ENCODE measurements at places on chromosomes 13 and 19. TPM values are rescaled to one million over a fixed set of nuclear protein-coding genes. Genes with fewer than 3 reads are reported as not detected.
A peak's percentile ranks its signal among the peaks of the same experiment; 100 is the strongest.

Gene FOXO1
- 2.0 TPM for total RNA-seq

Gene MTIF3
- 25.0 TPM for total RNA-seq

Gene PCDH9
- 0.50 TPM for total RNA-seq

Gene PSG2
- total RNA-seq, result not detected

Gene CABP5
- not detected for total RNA-seq

- DNase-seq, result no peak
Measured at GRCh38 chr19:2325281-2326046, 2.9 kb downstream of the LSM7 start.

DNA sequence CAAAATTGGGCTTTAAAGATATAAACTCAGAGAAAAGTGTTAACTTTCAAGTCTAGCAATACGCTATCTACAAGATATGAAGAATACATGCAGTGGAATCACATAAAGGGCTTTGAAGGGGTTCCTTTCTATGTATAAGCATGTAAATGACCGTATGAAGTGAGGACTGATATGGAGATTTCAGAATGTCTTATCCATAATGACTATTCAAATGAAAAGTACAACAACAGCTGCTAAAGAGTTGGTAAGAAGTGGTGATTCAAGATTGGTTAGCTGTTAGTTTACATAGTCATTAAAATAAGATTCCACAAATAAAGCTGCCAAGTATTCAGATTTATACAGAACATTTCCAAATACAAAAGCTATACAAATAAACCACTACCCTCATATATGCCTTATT, 153.4 kb upstream of the STARD13 start:
- no peak for DNase-seq

GRCh38 chr13:44854313-44855060, 134.8 kb downstream of the NUFIP1 start:
- no peak for DNase-seq

DNA sequence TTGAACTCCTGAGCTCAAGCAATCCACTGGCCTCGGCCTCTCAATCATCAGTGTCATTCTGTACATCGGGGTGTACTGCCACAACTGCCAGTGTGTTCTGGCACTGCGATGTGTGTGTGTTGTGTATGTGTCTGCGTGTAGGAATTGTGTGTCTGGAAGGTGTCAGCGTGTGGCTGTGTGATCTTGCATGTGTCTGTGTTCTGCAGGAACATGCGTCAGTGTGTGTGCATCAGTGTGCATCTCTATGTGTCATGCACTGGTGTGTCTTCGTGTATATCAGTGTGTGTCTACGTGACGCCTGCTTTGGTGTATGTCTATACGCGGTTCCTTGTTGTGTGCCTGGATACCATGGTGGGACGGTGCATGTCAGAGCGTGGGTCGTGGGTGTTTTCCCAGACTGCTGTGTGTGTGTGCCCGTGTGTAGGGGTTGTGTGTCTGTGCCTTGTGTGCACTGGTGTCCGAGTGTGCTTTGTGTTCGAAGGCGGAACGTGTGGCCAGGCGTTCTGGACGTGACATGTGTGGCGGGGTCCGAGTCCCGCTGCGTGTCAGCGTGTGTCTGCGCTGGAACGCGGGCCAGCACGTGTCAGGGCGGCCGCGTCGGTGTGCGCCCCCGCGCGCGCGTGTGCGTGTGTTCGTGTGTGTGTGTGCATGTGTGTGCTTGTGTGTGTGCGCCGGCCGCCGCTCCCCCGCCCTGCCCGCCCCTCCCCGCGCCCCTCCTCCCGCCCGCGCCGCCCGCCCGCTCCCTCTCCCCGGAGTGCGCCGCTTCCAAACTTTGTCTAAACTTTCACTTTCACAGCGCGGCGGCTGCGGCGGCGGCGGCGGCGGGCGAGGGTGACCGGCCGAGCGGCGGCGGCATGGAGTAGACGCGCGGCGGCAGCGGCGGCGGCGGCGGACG, at the start of gene NFIX:
TSS of gene NFIX (plus strand) at position 775 of the 895 bp plus-strand sequence. CDS start 363 bp downstream, outside the sequence.
- DNase-seq, result no peak

- DNase-seq, result peak; percentile 21
Measured at GRCh38 chr13:80529734-80530133, 188.8 kb upstream of the SPRY2 start.

GRCh38 chr13:97889803-97890202, 63.7 kb upstream of the IPO5 start:
- DNase-seq, result no peak

GRCh38 chr13:39566216-39566869, 36.6 kb downstream of the LHFPL6 start:
- peak; percentile 13 for DNase-seq

GRCh38 chr19:37484406-37485168, 15.4 kb downstream of the ZNF570 start:
- DNase-seq, result no peak

DNA sequence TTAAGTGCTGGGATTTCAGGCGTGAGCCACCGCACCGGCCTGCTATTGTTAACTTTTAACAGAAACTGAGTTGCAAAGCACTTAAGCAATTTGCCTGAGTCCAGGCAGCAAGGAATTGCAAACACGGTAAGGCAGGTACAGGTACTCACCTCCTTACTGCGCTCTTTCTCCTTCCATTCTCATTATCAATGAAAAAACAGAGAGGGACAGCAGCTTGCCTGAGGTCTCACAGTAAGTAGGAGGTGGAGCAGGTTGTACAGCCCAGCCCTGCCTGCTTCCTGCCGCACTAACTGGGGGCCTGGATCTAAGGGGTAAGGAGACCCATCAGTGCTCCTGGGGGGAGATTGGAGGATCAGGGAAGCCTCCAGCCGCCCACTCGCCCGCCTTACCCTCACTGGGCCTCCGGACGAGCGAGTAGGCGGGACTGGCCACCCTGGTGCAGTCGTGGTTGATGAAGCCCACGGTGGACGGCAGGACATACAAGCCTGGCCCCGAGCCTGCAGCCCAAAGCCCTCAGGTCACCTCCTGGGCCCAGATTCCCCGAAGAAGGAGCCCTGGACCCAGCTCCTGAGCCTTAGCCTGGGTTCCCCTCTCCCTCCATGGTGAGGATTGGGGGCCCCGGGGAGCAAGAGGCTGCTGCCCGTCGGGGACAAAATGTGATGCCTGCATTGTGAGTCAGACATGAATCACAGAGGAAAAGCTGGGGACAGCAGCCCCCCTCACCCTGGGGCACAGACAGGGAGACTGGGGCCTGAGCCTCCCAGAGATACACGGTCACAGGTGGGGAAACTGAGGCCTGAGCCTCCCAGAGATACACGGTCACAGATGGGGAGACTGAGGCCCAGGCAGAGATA, 11.4 kb upstream of the SHC2 start:
- no peak for DNase-seq

GRCh38 chr13:101289764-101290163, 126.5 kb downstream of the NALCN start:
- DNase-seq, result peak; percentile 51

GRCh38 chr13:95003019-95003813, 290.9 kb upstream of the SOX21 start:
- no peak for DNase-seq

GRCh38 chr19:39754544-39754943, 16.7 kb upstream of the CLC start:
- DNase-seq, result no peak

DNA sequence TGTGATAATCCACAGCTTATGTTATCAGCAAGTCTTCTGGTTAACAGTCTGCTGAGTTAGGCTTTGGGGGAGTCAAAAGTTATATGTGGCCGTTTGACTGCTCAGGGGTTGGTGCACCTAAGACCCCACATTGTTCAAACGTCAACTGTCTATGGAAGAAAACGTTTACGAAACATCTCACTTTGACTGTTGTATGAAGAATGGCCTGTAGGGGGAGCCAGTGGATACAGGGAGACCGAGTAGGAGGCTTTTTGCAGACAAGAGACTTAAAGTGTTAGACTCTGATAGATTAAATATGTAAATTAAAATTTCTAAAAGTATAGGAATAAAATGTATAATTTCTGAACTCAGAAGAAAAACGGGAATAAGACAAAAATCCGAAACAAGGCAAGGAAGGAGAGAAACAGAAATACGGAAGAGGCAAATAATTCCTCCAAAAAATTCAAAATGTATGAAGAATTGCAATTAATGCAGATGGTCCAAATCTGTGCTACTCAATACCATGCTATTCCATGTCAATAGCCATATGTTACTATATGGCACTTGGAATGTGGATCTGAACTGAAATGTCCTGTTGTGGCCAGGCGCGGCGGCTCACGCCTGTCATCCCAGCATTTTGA, 37.8 kb downstream of the TNFSF14 start:
- peak; percentile 55 for DNase-seq

DNA sequence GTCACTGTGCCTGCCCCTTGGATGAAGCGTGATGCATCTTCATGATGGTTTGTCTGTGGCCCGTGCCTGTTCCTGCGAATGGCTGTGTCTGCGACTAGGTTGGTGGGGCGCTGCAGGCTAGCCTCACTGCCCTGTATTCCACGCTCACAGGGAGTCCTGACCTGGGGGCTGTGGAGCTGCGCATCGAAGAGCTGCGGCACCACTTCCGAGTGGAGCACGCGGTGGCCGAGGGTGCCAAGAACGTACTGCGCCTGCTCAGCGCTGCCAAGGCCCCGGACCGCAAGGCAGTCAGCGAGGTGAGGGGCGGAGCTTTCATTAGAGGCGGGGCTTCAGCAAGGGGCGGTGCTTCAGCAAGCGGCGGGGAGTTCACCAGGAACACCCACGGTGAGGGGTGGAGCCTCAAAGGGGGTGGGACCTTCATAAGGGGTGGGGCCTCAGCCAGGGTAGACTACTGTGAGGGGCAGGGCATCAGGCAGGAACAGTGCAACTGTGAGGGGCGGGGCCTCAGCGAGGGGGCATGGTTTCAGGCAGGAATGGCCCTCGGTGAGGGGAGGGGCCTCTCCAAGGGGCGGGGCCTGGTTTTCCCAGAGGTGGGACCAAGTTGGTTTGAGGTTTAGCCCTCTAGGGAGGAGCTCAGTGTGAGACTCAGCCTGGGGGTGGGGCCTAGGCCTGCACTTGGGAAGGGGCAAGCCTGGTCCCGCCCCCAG, 17.2 kb downstream of the PKN1 start:
- peak; percentile 50 for DNase-seq

- no peak for DNase-seq
Measured at GRCh38 chr19:38376576-38376975, 2.2 kb downstream of the PSMD8 start.

DNA sequence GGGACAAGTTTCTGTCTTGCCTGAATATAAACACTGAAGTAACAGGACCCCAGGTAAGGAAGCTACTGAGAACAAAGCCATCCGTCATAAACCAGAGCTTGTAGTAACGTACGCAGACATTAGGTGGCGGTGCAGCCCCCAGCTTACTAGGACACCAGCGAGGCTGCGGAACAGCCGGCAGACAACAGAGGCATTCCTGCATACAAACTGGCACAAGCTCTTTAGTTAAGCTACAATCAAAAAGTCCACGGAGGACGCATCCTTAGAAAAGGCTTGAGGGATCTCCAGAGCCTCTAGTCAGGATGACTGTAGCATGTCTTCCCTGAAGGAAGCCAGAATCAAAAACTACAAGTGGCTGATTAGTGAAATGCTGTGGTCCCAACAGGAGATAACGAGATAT, 26.2 kb downstream of the ZNF160 start:
- no peak for DNase-seq

GRCh38 chr13:18936104-18936503, 245.5 kb downstream of the TUBA3C start:
- DNase-seq, result peak; percentile 67

All from HT1080 (cell line).